ENCODE measurements at places on chromosomes 1 and 21. TPM values are rescaled to one million over a fixed set of nuclear protein-coding genes. Genes with fewer than 3 reads are reported as not detected.

- peak; percentile 59 for DNase-seq
- H3K4me3 ChIP-seq: peak overlapping the region; percentile 83
- peaks cover 59% of the 10 kb centered on the region for H3K4me1 ChIP-seq
- peak overlapping the region; percentile 94 for H3K27ac ChIP-seq
- no peaks in the 10 kb centered on the region for H3K27me3 ChIP-seq
Observed at GRCh38 chr1:169108863-169109560, 2.5 kb downstream of the ATP1B1 start.

- H3K36me3 ChIP-seq: peaks cover 33% of the 10 kb centered on the region
- no peaks in the 10 kb centered on the region for H3K27me3 ChIP-seq
- H3K27ac ChIP-seq: peak overlapping the region; percentile 47
- DNase-seq: peak; percentile 65
Observed at GRCh38 chr21:42734323-42734971, 81.0 kb downstream of the PDE9A start.

DNA sequence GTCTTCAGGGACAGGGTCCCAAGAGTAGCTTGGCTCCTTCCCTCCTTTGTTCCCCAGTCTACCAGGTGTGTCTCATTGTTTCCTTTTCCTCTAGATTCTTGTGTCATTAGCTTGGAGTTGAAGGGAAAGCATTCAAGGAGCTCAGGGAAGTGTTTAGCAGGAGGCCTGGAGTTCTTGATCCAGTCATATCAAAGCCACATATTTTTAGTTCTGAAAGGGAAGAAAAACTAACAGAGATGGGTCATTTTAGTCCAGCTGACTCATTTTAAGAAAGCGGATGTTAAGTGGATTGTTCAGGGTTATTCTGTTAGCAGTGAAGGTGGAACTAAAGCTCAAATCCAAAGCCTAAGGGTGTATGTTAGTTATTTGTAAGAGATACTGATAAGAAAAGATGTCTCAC, 721 bp downstream of the C1orf54 start:
- no peak for DNase-seq
- no peaks in the 10 kb centered on the region for H3K4me1 ChIP-seq
- H3K36me3 ChIP-seq: no peaks in the 10 kb centered on the region
- H3K4me3 ChIP-seq: no peak overlapping the region
- H3K27ac ChIP-seq: no peak overlapping the region

DNA sequence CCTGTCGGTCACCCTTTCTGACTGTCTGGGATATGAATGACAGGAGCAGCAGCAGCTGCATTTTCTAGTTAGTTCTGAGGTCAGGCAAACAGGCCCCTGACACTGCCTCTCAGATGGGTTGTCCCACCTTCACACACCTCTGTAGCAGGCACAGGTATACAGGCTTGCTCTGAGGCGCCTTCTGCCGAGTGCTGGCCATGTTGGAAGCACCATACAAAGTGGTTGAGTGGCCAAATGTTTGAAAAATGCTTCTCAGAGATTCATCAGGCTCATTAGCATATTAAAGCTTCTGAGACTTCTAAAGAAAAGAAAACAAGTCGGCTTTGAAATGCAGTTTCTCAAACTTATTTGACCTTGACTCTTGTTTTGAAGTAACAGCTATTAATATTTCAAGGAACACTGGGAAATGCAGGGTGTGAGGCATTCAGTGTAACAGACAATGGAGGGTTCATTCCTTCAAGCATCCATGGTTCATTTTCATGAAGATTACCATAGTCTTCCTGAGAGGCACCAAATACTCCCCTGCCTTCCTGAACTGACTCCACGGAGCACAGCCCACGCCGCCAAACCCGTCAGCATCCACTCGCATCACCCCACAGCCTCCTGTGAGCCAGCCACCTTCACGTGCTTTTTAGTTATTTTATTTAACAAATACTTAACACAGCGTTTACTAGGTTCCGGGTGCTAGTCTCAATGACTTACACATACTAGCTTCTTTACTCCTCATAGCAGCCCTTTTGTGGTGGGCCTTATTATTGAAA, 81.8 kb downstream of the KCNN3 start:
- DNase-seq: no peak
- no peak overlapping the region for H3K27ac ChIP-seq
- H3K4me1 ChIP-seq: peaks cover 12% of the 10 kb centered on the region
- no peaks in the 10 kb centered on the region for H3K36me3 ChIP-seq

DNA sequence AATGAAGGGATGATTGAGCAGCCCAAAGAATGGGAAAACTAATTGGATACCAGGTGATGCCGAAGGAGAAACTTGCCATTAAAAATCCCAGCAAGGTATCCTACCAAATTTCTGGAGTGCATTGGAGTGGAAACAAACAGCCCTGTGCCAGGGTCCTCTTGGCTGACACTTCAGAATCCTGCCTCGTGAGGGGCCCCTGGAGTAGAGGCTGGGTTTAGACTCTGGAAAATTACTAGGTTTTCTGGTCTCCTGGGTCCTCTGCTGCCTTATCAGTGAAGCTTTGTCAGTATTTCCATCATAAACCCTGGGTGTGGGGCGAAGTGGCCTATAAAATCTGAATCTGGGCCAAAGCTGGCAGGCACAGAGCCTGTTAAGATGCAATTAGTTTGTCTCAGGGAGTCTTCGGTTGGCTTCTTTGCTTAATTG, 289.2 kb upstream of the USP24 start:
- no peaks in the 10 kb centered on the region for H3K4me1 ChIP-seq
- DNase-seq: no peak
- H3K27me3 ChIP-seq: peaks cover 13% of the 10 kb centered on the region
- no peak overlapping the region for H3K27ac ChIP-seq
- H3K36me3 ChIP-seq: no peaks in the 10 kb centered on the region

DNA sequence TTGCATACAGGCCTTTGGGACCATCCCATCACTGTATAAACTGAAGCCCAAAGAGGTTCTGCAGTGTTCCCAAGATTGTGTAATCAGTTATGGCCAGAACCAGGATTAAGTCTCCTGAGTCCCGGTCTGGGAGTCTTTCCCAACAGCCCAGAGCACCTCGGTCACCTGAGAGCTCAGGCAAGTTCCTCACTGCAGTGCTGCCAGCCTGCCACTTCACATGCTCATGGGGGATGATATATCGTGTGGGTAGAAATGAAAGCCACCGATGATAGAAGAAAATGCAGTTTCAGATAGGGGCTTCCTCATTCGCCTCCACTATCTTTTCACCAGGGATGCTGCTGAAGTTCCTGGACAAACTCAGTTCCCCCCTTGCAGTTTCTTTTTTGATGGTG, 30.4 kb downstream of the FHAD1 start:
- peaks cover 5% of the 10 kb centered on the region for H3K4me1 ChIP-seq
- H3K27me3 ChIP-seq: peaks cover under 1% of the 10 kb centered on the region
- H3K4me3 ChIP-seq: no peak overlapping the region

DNA sequence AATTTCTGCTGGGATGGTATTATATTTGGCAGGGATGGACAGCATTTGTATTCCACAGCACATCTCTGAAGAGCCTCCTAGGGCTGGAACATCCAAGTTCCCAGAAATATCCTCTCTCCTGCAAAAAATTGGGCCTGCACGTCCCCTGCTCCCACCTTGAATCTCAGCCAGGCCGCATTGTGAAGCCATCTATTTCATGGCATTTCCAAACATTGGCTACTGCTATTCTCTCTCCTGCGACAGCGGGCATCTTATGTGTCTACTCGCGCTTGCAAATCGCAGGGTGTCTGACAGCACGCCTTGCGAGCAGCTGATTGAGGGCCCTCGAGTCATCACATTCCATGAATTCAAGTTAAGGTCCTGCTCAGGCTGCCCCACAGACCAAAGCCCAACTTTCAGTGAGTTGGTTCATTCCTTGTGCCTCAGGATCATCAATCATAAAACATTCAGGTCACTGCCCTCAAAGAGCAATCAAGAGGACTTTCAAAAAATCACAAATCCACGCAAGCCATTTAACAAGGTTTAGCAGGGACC, 15.8 kb downstream of the RGS8 start:
- DNase-seq: no peak
- H3K27ac ChIP-seq: no peak overlapping the region
- H3K4me1 ChIP-seq: no peaks in the 10 kb centered on the region
- no peak overlapping the region for H3K4me3 ChIP-seq
- H3K27me3 ChIP-seq: no peaks in the 10 kb centered on the region

DNA sequence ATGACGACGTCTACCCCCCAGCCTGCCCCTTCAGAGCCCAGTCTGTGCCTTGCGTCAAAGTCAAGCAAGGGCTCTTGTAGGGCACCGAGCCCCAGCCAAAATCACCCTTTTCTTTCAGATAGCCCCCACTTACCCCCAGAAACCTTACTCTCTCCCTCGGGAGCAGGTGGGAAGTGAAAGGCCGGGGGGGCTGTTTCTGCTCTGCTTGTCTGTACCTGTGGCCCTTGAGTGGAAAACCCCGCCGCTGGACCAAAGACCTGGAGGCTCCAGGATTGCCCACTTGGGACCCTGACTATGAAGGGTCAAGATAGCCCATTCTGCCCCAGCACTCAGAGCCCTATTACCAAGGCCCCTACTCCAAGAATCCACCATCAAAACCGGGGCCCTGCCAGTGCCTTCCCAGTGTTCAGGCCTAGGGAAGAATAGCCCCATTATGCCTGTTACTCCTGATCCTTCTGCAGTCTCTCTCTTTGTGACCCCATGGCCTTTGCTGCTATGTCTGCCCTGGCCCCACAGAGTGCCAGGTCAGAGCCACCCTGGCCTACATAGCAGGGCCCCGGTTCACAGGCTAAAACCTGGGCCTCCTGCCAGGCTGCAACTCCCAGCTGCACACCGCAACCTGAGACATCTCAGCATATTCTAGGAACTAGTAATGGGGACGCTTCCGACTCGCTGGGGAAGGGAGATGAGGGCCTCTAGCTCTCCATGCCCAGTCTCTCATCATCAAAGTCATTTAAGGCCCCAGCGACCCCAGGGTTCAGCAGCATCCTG, 22.2 kb upstream of the HPDL start:
- peak overlapping the region; percentile 95 for H3K27ac ChIP-seq
- peaks cover 8% of the 10 kb centered on the region for H3K4me1 ChIP-seq
- H3K36me3 ChIP-seq: no peaks in the 10 kb centered on the region
- peak overlapping the region; percentile 72 for H3K4me3 ChIP-seq
- peak; percentile 66 for DNase-seq
- no peaks in the 10 kb centered on the region for H3K27me3 ChIP-seq

DNA sequence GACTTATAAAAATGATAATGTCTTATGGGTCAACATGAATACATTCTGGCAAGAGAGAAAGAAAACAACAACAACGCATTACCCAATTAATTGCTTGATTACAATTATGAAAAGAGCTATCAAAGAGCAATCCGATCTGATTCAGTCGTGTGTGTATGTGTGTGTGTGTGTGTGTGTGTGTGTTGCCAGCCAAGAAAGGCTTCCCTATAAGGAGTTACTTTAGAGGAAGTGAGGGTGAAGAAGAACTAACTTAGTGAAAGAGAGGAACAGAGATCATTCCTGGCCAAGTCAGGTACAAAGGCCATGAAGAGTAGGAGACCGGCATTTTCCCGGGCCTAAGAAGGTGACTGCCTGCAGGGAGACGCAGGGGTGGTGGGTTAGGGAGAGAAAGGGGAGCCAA, 9.4 kb downstream of the TMEM35B start:
- DNase-seq: no peak
- no peaks in the 10 kb centered on the region for H3K36me3 ChIP-seq
- H3K4me3 ChIP-seq: no peak overlapping the region
- H3K4me1 ChIP-seq: no peaks in the 10 kb centered on the region

- H3K4me3 ChIP-seq: no peak overlapping the region
- H3K36me3 ChIP-seq: peaks cover 94% of the 10 kb centered on the region
- no peaks in the 10 kb centered on the region for H3K4me1 ChIP-seq
- H3K27ac ChIP-seq: no peak overlapping the region
- DNase-seq: no peak
Observed at GRCh38 chr1:206449565-206449964, 20.7 kb upstream of the IKBKE start.

DNA sequence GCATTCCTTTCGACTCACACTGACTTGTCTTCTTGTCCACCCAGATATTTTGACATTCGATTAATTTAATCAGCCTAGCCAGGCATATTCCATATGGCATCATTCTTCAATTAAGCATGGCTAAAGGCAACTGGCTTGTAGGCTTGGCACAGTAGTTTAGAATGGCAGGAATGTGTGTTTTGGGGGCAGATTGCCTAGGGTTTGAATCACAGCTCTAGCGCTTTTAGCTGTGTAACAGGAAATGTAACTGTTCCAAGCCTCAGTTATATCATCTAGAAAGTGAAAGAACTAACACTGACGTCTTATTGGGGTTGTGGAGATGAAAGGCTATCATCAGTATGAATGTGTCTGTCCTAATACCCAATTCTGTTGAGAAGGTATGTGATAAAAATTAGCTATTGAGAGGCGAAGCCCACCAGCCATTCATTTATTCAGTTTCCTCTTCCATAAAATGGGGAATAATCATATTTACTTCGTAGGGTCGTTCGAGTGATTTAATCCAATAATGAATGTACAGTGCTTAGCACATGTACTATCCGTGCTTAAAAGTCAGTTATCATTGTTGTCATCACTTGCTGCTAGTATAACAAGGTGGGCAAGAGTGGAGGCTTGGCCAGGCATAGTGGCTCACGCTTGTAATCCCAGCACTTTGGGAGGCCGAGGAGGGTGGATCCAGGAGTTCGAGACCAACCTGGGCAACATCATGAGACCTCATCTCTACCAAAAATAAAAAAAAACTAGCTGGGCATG, 41.6 kb upstream of the GRHL3 start:
- H3K27me3 ChIP-seq: peaks cover 35% of the 10 kb centered on the region
- no peak overlapping the region for H3K4me3 ChIP-seq
- DNase-seq: no peak
- H3K36me3 ChIP-seq: no peaks in the 10 kb centered on the region
- no peaks in the 10 kb centered on the region for H3K4me1 ChIP-seq

DNA sequence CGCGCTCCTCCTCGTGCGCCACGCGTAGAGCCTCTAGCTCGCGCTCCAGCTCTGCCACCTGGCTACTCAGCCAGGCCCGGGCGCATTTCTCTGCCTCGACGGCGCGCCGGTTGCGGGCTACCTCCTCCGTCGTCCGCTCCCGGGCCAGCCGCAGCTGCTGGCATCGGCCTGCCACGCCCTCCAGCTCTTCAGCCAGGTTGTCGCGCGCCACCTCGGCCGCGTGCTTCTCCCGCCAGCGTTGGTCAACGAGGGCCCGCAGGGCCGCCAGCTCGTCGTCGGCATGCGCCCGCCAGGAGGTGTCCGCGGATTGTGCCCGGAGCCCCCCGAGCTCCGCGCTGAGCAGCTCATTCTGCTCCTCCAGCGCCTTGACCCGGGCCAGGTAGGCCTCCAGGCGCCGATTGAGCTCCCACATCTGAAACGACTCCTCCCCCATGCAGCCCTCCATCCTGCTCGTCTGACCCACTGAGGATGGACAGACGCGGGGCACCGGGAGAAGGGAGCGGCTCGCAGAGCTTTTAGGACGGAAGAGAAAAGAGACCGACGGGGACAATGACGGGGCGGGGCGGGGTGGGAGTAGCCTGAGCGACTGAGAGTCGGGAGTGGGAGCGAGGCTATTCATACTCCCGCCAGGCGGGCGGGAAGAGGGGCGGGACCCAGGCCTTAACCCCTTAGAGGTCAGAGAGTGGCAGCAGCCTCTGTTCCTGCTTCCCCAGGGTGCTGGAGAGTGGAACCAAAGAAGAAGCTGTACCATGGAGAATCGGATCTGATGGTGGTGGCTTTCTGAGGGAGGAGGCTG, at the start of gene NES:
NES (minus strand) TSS at position 588 of the 796 bp plus-strand sequence; CDS start at position 445, 143 bp downstream.
- H3K27me3 ChIP-seq: peaks cover 96% of the 10 kb centered on the region
- peak within 1 kb of the TSS; percentile 40 for H3K4me3 ChIP-seq
- no peak for DNase-seq
- H3K4me1 ChIP-seq: peaks cover 51% of the 10 kb centered on the region

The GNAT2 gene
- not detected for polyA plus RNA-seq

The ADAM15 gene
- polyA plus RNA-seq: 159 TPM

The CLCA4 gene
- polyA plus RNA-seq: 142 TPM

Data from stomach (tissue), 19 donors.